ENCODE measurements at places on chromosomes 16 and 17.

GRCh38 chr16:88084881-88085280, 133.6 kb downstream of the BANP start:
- DNase-seq, result no peak

DNA sequence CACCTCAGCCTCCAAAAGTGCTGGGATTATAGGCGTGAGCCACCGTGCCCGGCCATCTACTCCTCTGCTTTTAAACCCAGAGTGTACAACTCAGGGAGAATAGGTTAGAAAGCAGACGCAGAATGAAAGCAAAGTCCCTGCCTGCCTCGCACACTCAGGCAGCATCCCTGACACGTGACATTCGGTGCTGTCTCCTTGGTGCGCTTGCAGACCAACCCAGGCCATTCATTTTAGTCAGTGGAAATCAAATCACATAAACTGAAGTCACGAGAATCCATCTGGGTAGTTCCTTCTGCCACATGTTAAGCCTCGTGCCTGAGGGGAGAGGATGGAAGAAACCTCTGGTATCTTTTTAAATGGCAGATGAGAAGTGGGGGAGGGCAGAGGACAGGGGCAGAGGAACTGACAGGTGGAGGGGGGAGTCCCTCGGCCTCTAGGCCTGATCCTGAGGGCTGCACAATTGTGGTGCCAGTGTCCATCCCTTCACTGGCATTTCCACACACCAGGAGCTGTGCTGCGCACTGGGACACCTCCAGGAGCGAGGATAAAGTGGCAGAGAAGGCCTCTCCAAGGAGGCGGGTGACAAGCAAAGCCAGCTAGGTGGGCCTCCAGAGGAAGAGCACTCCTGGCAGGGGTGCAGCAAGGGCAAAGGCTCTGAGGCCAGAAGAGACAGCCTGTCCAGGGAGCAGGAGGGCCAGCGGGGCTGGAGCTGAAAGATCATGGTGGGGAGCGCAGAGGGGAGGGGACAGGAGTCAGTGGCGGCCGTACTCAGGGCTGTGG, 196.3 kb downstream of the KATNIP start:
- DNase-seq, result no peak

GRCh38 chr16:66930189-66930588, 4.0 kb downstream of the CIAO2B start:
- DNase-seq, result no peak

GRCh38 chr17:50563092-50563511, 2.6 kb downstream of the CACNA1G start:
- DNase-seq, result no peak

DNA sequence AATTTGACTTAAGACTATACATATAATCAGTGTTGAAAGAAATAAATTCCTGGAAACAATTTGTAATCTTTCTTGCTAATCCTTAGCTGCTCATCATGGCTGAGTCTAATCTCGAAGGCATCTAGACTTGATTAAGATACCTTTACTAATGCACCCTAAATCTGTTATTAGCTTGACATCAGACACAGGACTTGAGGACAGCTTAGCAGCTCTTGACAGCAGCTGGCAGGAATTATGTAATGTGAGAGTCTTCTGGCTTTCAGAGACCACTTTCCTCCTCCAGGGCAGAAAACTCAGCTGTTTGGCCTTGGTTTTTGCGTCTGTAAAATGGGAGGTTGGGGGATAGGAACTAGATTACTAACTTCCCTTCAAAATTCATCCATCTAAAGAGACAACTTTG, 7.1 kb upstream of the MPP2 start:
- DNase-seq, result no peak

DNA sequence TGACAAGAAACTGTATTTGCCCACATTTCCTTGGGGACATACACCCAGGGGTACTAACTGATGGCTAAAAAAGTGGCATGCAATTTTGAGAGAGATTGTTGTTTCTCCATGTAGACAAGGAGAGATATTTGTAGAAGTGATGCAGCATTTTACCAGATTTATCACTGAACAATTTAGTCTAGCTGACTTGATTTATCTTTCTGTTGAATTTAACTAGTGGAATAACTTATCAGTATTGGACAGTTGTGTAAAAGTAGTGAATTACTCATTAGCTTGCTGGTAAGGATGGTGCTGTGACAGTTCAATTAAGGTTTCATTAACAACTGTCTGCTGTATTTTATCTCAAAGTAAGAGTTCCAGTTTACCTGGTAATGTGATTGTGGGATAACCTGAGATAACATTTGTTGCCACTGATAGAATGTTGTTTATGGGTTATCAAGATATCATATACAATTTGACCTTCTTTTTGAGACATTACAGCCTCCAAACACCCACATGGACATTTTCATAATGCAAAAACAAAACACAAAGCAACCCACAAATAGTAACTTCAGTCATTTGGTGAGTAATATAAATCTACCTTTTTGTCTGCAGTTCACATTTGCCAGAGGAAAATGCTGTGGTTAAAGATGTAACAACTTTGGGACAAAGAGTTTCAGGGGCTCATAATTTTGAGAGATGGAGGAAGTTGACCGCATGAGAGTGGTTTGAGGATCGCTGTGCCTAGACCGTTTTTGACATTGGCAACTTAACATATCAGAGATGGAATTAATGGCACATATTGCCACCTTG, 3.8 kb downstream of the NLK start:
- DNase-seq, result no peak

- DNase-seq, result no peak
These were observed 481.3 kb downstream of the TMEM114 start for GRCh38 chr16:8108991-8109509.

DNA sequence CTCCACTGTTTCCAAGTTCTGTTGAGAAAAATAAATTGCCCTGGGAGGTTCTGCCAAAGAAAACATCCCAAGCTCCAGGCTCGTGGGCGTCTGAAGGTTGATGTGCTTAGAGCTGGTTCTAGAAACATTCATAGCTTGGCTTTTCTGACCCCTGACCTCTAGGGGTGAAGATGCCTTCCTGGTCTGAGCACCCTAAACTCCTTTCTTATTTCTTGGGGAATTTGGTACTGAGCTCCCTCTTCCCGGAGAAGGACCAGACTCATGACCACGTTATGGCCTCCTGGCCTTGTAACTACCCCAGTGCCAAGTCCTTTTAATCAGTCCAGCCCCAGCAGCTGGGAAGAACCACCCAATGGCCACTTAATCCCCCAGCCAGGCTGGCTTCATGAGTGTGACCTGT, 66.4 kb downstream of the MYH11 start:
- DNase-seq, result no peak

- peak; percentile 13 for DNase-seq
These were observed 555 bp downstream of the NUP88 start for GRCh38 chr17:5418858-5419355.

GRCh38 chr17:8836821-8837562, 30.5 kb downstream of the PIK3R6 start:
- DNase-seq, result no peak

- DNase-seq, result no peak
These were observed 137.2 kb downstream of the SNX29 start for GRCh38 chr16:12113523-12114345.

DNA sequence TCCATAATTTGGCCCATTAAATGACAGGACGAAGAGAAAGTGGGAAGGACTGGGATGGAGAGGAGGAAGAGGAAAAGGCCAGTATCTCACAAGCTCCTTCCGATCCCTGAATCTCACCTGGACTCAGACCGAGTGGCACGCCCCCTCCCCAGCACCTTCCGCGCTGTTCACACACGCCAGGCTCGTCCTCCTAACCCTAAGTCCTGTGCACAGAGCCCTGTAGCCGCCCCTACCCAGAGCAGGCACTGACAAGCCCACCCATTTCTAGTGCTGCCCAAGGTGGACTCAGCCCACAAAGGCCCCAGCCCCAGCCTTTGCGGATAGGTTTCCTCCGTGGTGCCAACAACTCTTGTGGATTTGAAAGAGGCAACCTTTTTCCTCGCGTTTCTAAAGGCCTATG, 9.2 kb downstream of the HS3ST3B1 start:
- DNase-seq, result no peak

- DNase-seq, result no peak
These were observed 44.6 kb upstream of the MAP3K14 start for GRCh38 chr17:45361451-45361850.

GRCh38 chr16:30903002-30903401, 6.6 kb downstream of the CTF1 start:
- no peak for DNase-seq

DNA sequence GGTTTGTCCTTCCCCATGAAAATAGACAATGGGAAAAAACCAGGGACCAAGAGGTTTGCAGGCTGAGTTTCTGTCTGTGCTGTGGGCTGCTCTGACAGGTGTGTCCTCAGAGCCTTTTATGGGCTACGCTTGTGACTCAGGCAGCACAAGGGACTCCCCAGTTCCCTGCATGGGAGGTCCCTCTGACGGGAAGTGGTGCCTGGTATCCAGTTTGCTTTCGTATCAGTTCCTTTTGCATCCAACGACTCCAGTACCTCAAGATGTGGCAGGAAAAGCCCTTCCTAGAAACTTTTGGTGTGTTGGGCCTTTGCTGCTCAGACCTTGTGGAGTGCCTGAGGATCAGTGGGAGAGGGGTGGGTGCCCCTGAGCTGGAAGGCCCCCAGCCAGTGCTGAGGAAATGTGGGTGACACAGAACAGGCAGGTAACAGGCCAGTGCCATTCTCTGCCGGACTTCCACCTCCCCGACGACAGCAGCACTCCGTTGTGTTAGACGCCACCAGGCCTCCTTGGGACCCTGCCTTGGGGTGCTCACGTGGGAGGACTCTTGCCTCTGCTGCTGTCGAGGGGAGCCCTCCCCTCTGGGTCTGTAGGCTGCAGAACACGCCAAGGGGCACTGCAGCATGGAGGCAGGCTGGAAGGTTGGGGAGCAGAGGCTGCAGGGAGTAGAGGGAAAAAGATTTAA, 38.4 kb upstream of the IRF8 start:
- DNase-seq, result no peak

- no peak for DNase-seq
These were observed 280.0 kb downstream of the SHISA9 start for GRCh38 chr16:13181432-13181831.

- DNase-seq, result no peak
These were observed 2.2 kb downstream of the PRSS53 start for GRCh38 chr16:31086629-31086906.

DNA sequence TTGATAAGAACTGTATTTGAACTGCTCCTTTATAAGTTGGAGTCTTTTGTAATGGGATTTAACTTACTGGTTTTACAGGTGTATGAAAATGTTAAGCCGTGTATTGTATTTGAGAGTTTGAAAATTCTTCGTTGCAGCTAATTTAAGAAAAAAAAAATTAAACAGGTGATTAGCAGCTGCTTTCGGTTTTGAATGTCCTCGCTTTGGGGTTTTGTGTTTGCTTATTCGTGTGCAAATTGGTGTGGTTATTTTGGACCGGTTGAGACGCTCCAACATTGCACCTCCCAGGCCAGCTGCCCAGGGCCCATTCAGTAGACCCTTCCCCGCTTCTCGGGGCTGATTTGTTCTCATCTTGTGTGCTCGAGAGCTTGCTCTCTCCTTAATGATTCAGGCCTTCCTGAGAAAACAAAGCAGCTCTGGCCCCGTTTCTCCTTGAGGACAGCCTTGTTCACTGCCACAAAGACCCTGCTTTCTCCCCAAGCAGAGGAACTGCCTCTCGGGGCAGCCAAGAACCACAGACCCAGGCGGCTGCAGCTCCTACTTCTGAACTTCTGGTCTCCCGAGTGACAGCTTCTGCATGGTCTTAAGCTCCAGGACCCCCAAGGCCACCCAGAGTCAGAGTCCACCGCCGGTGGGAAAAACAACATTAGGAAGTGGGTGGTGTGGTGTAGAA, 100.5 kb downstream of the MSI2 start:
- DNase-seq, result no peak

DNA sequence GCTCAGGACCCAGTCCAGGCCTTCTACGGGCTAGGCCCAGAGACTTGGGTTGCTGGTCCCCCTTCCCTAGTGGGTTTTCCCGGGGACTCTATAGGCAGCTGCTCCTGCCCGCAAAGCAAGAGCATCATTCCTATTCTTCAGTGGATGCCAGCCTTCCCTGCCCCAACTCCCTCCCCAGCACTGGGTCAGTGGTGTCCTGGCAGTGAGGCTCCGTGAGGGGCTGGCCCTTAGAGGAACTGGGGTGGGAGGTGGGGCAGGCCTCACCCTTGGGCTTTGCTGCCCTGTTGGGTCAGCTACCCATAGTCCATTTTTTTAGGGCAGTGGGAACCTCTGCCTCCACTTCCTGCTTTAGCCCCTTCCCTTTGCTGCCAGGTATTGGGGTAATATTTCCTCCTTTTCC, 7.9 kb upstream of the PLEKHG4 start:
- DNase-seq, result no peak

DNA sequence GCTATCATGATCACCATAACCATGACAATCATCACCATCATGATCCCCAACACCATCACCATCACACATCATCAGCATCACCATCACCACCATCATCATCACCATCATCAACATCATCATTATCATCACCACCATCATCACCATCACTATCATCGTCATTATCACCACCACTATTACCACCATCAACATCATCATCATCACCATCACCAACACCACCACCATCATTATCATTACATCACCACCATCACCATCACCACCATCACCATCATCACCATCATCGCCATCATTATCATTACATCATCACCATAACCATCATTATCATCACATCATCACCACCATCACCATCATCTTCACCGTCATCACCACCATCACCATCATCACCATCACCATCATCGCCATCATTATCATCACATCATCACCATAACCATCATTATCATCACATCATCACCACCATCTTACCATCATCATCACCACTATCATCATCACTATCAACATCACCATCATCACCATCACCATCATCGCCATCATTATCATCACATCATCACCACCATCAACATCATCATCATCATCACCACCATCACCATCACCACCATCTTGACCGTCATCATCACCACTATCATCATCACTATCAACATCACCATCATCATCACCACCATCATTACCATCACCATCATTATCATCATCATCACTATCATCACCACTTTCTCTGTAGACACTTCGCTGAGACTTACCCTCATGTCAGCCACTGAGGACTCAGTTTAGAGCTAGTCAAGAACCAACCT, 366.0 kb downstream of the C16orf95 start:
- no peak for DNase-seq

DNA sequence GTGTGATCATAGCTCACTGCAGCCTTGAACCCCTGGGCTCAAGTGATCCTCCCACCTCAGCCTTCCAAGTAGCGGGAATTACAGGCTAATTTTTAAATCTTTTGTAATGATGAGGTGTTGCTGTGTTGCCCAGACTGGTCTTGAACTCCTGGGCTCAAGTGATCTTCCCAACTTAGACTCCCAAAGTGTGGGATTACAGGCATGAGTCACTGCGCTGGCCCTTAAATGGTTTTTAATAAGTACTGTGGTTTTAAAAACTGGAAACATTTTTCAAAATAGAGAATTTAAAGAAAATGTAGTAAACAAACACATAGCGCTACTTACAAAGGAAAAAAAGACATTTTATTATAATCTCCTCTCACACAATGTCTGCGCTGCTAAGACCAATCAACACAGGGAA, 32.2 kb downstream of the MARCHF10 start:
- no peak for DNase-seq

DNA sequence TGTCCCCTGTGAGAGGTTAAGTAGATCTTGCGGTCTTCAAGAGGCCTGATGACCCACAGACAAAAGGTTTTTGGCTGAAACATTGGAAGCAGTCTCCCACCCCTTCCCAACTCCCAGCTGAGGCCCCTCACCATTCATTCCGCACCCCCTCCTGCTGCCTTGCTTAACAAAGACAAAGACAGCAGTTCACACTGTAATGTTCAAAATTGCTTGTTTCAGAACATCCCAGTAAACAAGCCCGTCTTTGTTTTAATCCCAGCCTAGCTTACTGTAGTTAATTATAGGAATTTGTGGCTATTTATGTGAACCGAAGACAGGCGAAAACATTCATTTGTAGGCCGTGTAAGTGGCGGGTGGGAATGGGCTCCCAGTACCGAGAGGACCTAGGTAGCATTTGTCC, 55.7 kb downstream of the IRX5 start:
- DNase-seq, result no peak
